ENCODE measurements at places on chromosomes 5 and 9.

GRCh38 chr9:136185066-136185465 lies 19.9 kb downstream of the LHX3 start:
- DNase-seq, result no peak

DNA sequence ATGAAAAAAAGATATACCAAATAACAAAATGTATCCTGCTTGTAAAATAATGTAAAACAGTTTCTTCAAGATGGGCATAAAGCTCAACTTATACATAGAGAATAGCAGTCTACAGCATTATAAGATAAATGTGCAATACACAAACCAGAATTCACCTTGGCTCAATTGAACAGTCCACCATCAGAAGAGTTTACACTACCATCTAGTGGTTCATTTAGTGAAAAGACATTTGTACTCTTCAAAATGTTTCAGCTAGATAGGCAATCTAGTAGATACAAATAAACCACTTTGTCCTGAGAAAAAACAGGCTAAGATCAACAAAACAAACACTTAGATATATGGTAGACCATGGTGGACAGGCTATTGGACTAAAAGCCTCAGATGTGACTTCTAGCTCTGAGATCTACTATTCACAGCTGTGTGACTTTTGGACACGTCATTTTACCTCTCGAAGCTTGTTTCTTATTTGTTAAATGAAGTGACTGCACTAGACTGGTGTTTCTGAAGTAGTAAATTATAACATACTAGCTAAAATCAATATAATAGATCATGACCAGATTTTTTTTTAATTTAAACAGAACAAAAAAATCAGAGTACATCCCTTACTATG lies 22.1 kb upstream of the TPD52L3 start:
- DNase-seq, result no peak

DNA sequence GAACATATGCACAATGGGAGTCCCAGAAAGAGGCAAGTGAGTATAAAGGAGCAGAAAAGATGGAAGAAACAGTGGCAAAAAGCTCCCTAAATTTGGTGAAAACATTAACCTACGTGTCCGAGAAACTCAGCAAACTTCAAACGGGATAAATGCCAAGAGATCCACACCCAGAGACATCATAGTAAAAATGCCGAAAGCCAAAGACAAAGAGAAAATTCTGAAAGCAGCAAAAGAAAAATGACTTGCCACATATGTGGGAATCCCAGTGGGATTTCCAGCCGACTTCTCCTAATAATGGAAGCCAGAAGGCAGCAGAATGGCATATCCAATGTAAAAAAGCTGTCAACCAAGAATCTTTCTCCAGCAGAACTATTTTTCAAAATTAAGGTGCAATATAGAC lies 101.2 kb downstream of the ADAMTS2 start:
- DNase-seq, result no peak

- DNase-seq, result peak; percentile 53
Observed at GRCh38 chr9:136943291-136944211, 987 bp downstream of the FBXW5 start.

- no peak for DNase-seq
Observed at GRCh38 chr5:2192496-2192895, 309.8 kb upstream of the IRX4 start.

- DNase-seq, result no peak
Observed at GRCh38 chr5:52657247-52657645, 130.5 kb upstream of the ITGA1 start.

- DNase-seq, result no peak
Observed at GRCh38 chr5:151628112-151628823, 37.1 kb upstream of the FAT2 start.

GRCh38 chr5:159440968-159441367 lies 110.7 kb upstream of the IL12B start:
- no peak for DNase-seq

DNA sequence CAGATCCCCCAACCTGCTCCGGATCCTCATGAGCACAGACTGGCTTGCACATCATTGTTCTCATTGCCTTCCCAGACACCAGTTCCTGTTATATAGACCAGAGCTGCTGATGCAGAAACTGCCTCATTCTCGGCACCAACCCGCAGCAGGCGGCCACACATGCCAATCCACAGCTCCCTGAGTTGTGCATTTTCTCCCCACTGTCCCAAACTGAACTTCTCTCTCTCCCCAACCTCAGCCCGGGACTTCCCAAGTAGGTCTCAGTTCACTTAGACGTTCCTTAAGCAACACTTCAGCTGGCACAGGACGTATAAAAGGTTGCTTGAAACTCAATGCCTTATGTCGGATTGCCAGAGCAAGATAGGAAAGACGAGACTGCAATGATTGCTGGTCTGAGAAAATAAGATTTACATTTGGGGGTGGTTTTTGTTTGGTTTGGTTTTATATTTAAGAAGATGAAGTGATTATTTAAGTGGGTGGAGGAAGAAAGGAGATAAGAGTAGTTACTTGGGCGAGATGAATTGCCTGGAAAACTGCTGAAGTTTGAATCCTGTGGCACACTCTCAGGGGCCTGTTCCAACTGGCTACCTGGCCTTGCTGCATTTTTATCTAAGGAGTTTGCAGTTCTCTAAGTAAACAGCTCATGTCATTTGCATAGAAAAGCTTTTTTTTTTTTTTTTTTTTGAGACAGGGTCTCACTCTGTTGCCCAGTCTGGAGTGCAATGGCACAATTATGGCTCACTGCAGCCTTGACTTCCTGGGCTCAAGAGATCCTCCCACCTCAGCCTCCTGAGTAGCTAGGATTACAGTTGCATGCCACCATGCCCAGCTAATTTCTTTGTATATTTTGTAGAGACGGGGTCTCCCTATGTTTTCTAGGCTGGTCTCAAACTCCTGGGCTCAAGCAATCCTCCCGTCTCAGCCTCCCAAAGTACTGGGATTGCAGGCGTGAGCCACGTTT lies 155.4 kb downstream of the GOLPH3 start:
- no peak for DNase-seq

DNA sequence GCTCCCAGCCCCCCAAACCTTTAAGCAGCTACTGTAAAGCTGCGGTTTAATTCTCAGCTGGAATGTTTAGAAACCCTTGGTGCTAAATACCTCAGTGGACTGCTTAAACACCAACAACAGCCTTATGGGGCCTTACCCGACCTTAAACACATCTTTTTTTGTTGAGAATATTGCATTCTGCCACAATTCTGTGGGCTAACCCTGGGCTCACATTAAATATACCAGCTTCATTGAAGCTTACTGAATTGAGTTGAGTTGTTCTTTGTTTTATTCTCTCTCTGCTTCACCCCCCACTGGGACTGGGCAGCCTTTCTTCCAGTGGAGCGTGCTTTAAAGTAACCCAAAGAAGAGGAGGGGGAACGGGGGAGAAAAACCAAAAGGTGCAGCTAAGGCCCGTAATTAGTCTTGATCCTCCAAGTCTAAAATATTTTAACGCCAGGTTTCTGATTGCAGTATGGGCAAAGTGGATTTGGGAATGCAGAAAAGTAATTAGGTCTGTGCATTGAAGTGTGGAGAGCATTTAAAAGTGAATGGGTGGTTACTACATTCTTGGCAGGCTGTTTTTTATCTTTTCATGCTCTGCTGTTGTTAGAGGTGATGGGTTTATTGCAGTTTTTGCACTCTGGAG lies 281.2 kb downstream of the NR2F1-AS1 start:
- DNase-seq, result no peak

DNA sequence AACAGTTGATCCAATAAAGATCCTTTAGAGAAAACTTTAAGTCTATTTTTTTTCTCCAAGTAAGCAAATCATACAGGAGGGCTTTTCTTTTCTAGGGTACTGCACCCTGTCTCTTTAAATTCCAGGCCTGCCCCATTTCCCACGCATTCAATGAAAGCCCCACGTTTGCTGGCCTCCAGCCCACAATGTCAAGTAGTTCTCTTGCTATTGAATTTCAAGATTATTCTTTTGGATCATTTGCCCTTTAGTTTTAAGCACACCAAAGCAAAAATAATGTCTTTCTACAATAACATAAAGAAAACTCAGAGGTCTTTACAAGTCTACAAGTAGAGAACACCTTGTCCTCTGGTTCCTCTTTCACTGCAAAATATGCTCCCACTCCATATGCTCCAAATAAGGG lies 15.6 kb downstream of the MLLT3 start:
- DNase-seq, result no peak

DNA sequence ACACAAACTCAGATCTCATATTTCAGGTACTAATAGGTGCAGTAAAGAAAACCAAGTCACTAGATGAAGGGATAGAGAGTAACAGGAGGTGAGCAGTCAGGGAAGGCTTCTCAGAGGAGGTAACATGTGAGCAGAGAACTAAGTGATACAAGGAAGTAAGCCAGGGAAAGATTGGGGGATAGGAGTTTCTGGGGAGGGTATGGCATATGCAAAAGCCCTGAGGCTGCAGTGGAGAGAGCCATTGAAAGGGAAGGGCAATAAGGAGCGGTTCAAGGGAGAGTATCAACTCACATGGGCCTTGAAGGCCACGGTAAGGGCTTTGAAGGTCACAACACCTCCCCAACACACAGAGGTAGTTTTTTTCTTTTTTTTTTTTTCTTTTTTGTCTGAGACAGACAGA lies 6.9 kb downstream of the OLFML2A start:
- no peak for DNase-seq

DNA sequence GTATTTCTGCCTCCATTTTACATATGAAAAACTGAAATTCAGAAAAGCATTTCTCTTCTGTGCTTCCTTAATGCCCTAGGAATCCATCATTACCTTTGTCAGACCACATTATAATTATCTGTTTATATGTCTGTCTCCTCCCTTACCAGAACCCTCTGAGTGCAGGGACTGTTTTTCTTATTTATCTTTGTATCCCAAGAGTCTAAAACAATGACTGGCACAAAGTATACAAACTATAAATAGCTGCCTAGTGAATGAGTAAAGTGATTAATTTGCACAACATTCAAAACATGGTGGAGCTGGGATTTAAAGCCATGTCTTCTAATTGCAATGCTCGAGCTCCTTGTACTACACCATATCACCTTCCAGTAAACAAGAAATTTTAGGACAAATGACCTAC lies 49.3 kb upstream of the HK3 start:
- DNase-seq, result no peak

GRCh38 chr9:95429948-95430620 lies 86.7 kb downstream of the PTCH1 start:
- no peak for DNase-seq

- DNase-seq, result no peak
Observed at GRCh38 chr5:83889971-83890745, 169.5 kb upstream of the HAPLN1 start.

GRCh38 chr9:87498046-87498810 lies 561 bp downstream of the DAPK1 start:
- DNase-seq, result peak; percentile 25

GRCh38 chr9:107541523-107541922 lies 52.0 kb upstream of the KLF4 start:
- no peak for DNase-seq

DNA sequence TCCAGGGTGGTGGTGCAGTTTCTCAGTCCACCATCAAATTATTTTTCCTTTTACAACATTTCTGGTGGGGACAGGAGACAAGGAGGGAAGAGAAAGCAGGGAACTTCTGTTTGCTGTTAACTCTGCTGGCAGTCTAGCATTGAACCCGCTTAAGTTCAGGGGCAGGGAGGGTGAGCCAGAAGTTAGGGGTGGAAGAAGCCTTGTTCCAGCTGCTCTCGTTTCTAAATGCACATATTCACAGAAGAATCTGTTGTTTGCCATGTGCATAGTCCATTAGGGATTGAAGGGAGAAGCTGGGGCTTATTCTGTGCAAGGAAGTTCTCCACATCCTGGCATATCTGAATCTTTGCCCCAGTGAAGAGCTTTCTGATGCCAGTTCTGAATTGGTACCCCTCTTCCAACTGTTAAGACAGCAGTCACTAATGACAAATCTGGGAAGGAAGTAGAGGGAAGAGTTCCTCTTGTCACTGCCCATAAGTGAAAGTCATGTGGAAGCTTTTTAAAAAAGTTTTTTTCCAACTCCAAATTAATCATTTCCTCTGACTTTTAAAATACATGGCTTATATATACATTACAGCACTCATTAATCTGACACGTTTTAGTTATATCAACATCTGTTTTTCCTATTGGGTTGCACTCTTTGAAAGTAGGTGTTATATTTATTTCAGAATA lies 32.6 kb upstream of the ACOT12 start:
- no peak for DNase-seq

DNA sequence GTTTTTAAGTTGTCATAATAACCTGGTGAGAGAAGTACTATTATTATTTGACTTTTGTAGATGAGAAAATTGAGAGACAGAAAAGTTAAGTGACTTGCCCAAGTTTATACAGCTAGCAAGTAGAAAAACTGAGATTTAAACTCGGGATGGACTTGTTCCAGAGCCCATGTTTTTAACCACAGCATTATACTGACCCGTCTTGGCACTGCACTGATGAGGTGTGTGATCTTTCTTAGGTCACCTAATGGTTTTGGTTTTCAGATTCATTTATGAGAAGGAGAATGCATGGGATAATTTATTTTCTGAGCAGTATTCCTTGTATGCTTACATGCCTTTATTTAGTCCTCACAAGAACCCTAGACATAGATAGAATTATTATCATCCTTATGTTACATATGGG lies 201.8 kb upstream of the CDKN2B start:
- DNase-seq, result no peak

DNA sequence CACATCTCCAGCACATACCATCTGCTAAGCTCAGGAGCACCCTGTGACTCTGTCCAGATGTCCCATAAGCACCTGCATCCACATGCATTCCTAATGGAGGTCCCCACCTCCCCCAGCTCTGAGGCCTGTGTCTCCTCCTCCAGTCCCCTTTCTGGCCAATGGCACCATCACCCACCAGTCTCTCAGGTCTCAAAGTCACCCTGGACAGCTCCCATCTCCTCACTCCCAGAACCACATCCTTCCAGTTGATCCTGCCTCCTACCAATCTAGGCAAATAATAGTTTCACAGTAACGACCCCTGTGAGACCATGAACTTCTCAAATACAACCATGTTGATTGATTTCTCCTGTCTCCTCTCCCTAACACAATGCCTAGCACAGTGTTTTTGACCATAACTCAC lies 40.1 kb downstream of the GGTA1 start:
- no peak for DNase-seq

DNA sequence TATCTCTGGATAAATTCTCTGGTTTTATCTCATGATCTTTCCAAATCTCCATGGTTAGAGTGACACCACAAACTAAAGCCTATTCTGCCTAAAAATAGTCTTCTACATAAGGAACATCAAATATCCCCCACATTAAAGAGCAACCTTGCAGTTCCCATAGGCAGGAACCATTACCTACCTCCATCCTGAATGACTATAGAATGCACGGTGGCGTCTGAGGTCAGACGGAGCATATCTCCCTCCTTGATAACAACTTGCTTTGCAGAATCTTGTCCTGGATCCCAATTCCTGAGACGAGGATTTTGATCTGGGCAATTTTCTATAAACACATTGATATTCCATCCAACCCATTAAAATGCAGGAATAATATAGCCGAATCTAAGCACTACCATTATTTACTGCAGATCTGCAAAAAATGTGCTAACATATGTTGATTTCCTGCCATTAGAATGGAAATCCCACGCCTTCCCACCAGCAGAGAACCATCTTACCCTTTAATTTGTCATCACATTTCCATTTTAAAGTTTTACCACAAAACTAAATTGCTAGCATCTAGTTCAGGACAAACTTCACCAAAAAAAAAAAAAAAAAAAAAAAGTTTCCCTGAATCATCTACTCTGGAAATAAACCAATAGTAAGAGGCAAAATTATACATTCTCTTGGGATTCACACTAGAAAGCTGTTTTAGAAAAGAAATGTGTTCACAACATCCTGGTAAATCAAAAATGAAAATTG lies 22.1 kb downstream of the CEMIP2 start:
- no peak for DNase-seq
